ENCODE measurements at places on chromosomes 12 and 14.
A peak's percentile ranks its signal among the peaks of the same experiment; 100 is the strongest.

DNA sequence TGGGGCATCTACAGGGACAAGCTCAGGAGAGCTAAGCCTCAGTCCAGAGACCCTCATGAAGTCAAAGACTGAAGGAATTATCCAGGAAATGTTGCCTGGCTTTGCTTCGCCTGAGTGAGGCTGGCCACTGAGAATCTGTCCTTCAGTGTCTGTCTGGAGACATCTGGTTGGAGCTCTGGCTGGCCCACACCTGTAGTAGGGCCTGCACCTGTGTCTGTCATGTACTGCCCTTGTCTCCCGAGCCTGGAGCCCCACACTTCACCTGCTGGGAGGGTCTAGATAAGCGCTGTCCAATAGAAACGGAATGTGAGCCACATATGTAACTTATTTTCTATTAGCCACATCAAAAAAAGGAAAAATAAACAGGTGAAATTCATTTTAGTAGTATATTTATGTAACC is 9.9 kb upstream of the HDAC7 start:
- DNase-seq = no peak
- H3K4me3 ChIP-seq = no peak overlapping the region
- H3K27ac ChIP-seq = peak overlapping the region; percentile 58

- no peaks in the 10 kb centered on the region for H3K4me1 ChIP-seq
- H3K27ac ChIP-seq = no peak overlapping the region
- H3K4me3 ChIP-seq = no peak overlapping the region
- no peak for DNase-seq
These were observed 43.6 kb downstream of the RAD51B start for GRCh38 chr14:67863223-67863622.

- no peaks in the 10 kb centered on the region for H3K4me1 ChIP-seq
- no peak for DNase-seq
- H3K36me3 ChIP-seq = no peaks in the 10 kb centered on the region
- no peak overlapping the region for H3K27ac ChIP-seq
- H3K4me3 ChIP-seq = no peak overlapping the region
- H3K27me3 ChIP-seq = no peaks in the 10 kb centered on the region
These were observed 174.0 kb downstream of the RASSF9 start for GRCh38 chr12:85662207-85662602.

DNA sequence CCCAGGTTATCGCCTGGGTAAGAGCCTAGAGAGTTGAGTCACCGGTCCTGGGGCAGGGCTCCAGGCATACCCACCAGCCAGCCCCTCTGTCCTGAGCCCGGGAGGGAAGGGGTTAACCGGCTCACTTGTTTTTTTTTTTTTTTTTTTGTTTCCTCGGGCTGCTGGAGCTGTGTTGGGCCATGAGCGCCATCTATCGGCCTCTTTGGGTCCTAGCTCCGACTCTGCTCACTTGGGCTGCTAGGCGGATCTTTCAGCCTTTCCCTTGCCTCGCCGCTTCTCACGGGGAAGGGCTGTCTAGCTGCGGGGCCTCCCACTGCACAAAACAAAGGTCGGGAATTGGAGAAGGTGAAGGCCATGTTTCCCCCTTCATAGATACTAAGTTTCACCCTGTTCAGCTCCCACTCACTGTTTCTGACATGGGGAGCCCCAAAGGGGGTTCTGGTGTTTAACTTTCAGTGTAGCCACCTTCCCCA is 2.8 kb upstream of the SMUG1 start:
- H3K36me3 ChIP-seq = peaks cover 23% of the 10 kb centered on the region
- H3K27me3 ChIP-seq = peaks cover 66% of the 10 kb centered on the region
- peaks cover 24% of the 10 kb centered on the region for H3K4me1 ChIP-seq
- peak; percentile 85 for DNase-seq
- no peak overlapping the region for H3K4me3 ChIP-seq

DNA sequence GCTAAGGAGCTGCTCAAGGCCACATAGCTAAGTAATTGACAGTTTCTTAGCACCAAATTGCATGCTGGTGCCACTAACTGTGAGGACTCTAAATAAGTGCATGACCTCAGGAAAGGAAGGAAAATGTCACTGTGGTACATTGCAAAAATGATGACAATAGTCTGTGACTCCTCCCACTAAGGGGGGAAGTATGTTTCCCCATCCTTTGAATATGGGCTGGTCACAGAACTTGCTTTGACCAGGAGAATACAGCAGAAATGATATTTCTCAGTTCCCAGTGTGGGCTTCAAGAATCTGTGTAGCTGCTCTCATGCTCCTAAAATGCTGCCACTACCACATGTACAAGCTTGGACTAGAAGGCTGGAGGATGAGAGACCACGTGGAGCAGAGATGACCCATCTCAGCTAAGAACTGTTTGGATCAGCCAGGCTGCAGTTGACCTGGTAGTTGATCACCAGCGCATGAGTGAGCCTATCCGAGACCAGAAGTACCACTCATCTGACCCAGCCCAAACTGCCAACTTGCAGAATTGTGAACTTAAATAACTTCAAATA is 42.2 kb upstream of the NOS1 start:
- DNase-seq = no peak
- no peak overlapping the region for H3K4me3 ChIP-seq
- no peaks in the 10 kb centered on the region for H3K4me1 ChIP-seq
- H3K27ac ChIP-seq = no peak overlapping the region
- H3K36me3 ChIP-seq = no peaks in the 10 kb centered on the region
- peaks cover 71% of the 10 kb centered on the region for H3K27me3 ChIP-seq

DNA sequence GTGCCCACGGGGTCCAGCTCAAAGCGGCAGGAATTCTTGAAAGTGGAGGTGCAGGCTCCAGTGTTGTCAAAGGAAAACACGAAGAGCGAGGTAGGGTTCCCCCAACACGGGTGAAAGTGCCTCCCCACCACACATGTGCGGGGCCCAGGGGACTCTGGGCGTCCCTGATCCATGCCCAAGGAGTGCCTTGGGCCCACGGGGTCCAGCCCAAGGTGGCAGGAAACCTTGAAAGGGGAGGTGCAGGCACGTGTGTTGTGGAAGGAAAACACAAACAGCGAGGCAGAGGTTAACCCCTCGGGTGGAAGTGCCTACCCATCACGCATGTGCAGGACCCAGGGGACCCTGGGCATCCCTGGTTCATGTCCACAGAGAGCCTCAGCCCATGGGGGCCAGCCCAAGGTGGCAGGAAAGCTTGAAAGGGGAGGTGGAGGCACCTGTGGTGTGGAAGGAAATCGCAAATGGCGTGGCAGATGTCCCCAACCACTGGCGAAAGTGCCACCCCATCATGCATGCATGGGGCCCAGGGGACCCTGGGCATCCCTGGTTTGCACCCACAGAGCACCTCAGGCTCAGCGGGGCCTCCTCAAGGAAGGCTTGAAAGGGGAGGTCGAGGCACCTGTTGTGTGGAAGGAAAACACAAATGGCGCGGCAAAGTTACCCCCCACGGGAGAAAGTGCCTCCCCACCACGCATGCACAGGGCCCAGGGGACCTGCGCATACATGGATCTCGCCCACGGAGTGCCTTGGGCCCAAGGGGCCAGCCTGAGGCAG is 584.6 kb downstream of the ALG10 start:
- no peak overlapping the region for H3K27ac ChIP-seq
- no peaks in the 10 kb centered on the region for H3K27me3 ChIP-seq
- H3K4me1 ChIP-seq = no peaks in the 10 kb centered on the region
- DNase-seq = no peak
- no peaks in the 10 kb centered on the region for H3K36me3 ChIP-seq

Data from Calu3 (cell line).